ENCODE measurements at places on chromosomes 3 and 15.
A peak's percentile ranks its signal among the peaks of the same experiment; 100 is the strongest.

DNA sequence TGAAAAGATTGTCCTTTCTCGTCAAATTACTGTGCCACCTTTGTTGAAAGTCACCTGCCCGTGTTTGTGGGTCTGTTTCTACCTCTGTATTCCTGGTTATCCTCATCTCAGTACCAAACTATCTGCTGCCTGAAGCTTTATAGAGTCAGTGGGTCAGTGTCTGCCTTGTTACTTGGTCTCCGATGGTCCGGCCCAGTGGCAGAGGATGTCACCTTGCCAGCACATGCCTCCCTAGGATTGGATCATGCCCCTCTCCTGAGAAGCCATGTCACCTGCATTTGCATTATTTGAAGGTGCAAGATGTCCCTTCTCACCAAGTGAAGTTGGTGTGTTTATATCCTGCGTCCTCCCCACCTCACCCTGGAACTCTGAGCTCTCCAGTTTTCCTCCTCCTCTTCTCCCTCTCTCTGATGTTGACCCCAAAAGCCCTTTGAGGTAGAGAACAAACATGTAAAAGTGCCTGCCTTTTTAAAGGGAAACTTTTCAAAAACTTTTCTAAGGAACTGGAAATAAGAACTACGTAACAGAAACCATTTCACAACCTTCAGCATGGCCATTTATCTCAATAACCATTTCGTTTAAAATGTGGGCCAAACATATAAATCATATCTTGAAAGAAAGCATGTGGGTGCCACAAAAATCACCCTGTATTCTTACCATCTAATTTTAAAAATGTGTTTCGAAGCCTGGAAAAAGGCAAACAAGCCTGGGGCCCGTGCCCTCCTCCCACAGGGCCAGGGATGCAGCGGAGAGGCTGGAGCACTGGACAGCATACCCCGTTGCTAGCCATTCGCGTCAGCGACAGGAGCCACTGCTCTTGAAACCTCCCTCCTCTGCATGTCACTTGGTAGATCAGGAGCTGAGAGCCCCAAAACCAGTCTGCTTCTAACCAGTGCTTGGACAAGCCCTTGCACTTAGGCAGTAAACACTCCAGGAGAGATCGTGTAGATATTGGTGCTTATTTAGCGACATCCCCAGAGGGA is 102.1 kb downstream of the VGLL4 start:
- DNase-seq: no peak

DNA sequence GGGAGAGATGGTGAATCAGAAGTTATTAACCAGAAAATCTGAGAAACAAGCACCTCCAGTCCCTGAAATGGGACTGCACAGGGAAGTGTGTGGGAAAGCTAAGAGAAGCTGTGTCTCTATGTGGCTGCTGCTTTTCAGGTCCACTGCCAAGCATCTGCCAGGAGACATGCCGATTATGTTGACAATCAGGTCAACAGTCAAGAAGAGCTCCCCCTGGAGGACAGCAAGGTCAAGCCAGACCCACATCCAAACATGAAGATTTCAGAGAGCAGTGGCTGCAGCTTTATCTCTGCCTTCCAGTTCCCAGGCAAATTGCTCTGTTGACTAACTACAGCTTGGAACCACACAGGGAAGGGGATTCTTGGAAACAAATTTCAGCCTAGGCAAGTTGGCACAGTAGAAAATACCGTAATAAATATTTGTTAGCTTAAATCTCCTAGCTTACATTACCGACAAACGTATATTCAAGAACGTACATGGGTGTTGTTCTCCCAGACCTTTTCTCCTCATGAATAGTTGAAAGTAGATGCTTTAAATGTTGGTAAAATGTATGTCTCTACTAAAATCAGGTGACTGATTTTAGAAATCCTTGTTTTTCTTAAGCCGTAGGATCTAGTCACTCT is 394.5 kb upstream of the RARB start:
- no peak for DNase-seq

GRCh38 chr3:32305361-32305876 is 66.9 kb downstream of the CMTM8 start:
- no peak for DNase-seq

GRCh38 chr3:29353807-29354206 is 72.9 kb downstream of the RBMS3 start:
- no peak for DNase-seq

DNA sequence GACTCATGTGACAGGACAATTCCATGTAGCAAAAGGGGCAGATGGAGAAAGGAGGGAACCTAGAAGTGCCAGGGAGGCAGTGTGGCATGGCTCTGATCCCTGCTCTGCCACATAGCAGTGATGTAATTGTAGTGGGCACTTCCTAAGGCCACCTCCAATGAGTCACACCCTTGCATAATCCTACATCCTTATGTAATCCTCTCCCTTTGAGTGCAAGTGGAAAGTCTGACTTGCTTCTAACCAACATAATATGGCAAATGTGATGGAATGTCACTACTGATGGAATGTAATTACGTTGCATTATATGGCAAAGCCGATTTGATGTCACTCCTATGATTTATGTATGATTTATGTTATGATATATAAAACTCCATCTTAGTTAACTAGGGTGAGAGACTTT is 72.9 kb upstream of the ATP2C1 start:
- DNase-seq: peak; percentile 32

- no peak for DNase-seq
Observed at GRCh38 chr3:59836531-59836930, 786.7 kb upstream of the CFAP20DC start.

DNA sequence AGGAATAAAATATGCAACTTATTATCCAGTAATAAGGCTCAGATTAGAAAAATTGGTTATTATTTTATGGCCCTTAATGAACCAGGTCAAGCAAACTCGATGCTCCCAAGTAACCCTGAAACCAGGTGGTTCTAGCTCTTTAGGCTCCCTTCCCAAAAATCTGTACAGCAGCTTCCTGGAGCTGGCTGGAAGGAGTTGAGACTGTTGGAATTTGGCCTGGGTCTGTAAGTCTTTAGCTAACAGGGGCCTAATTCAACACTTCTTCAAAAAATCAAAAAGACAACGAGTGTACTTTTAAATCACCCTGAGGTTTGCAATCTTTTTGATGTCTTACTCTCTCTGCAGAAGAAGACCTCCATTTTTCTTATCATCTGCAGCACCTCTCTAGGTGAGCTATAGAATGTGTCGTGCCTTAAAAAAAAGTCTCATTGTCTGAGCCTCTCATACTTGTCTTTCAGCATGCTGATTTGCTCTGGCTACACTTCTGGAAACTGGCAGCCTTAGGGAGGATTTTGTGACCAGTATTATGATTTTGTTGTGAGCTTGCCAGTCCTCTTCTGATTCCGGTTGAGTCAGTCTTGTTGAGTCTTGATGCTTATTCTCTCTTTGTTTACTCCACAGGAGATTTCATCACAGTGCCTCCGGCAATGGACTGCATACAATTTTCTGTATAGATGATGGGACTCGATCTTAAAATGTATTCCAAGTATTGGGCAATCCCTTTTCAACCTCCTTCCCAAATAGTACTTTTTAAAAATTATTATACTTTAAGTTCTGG is 235.0 kb upstream of the KBTBD8 start:
- peak; percentile 9 for DNase-seq

GRCh38 chr15:27782125-27782524 is 317.0 kb downstream of the OCA2 start:
- no peak for DNase-seq

Data from GM04503 (cell line).